ENCODE measurements at places on chromosomes 4 and X.

DNA sequence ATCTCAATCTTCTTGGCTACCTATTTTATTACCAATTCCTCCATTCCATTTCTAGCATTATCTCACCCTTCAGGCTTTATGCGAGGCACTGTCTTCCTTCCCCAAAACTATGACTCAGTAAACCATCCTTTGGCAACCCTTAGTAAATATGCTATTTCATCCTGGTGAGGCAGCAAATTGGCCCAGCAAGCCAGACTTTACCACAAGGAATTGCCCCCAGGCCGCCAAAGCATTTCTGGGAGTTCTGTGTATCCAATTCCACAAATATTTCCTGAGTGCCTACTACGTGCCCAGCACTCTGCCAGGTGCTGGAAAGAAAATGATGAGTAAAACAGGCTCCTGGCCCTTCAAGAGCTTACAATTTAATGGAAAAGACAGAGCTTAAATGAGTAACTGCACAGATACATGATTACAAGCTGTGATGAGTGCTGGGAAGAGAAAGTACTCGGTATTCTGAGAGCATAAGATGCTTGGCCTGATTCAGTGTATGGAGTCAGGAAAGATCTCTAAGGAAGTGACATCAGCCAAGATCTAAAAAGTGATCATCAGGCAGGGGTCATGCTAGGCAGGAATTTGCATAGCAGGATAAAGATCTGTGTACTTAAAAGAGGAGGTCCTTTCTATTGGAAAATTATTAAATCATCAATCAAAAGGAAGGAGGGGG, 193.8 kb downstream of the ADAMTS3 start:
- DNase-seq: peak; percentile 68

DNA sequence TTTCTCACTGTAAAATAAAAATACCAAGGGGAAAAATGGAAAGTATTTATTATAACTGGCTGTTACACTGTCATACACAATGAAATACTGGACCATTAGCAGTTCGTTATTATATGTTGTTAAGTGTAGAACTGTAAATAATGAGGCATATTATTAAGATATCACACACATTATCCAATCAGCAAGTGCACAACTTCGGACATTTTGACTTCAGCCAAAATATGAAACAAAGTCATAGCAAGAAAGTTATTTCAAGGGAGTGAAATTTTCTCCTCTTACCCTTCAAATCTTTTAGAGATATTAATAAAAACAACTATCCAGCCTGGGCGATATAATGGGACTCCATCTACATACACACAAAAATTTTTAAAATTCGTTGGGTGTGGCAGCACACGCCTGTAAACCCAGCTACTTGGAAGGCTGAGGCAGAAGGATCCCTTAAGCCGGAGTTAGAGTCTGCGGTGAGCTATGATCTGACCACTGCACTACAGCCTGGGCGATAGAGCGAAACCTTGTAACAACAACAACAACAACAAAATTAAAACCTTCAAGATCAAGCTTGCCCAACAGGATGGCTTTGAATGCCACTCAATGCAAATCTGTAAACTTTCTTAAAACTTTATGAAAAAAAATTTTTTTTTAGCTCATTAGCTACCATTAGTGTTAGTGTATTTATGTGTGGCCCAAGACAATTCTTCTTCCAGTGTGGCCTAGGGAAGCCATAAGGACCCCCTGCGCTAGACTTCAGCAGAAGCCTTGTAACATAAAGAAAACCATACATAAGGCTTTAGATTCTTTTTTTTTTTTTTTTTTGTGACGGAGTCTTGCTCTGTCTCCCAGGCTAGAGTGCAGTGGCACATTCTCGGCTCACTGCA, 1.3 kb upstream of the CISD2 start:
- DNase-seq: no peak

- DNase-seq: peak; percentile 38
Observed at GRCh38 chrX:85963736-85964135, 83.6 kb downstream of the CHM start.

- no peak for DNase-seq
Observed at GRCh38 chrX:7220121-7220520, 72.2 kb upstream of the PUDP start.

DNA sequence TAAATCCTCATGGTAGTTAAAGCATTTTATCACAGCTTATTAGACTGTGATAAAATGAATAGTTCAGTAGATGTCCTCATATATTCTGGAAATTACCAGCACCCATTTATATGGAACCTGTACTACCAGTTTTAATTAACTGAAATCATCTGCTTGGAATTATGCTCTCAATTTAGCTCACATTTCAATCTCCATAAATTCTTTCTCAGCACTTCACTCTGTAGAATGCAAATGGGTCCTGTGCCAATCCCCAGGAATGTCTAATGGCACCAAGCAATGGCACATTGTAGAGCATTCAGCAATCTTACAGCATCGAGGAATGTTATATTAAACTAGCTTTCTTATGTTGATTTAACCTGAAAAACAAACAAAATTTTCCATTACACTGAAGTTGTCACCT, 355.1 kb downstream of the PDHA2 start:
- DNase-seq: no peak

- DNase-seq: no peak
Observed at GRCh38 chr4:72311291-72311690, 257.7 kb downstream of the ADAMTS3 start.

DNA sequence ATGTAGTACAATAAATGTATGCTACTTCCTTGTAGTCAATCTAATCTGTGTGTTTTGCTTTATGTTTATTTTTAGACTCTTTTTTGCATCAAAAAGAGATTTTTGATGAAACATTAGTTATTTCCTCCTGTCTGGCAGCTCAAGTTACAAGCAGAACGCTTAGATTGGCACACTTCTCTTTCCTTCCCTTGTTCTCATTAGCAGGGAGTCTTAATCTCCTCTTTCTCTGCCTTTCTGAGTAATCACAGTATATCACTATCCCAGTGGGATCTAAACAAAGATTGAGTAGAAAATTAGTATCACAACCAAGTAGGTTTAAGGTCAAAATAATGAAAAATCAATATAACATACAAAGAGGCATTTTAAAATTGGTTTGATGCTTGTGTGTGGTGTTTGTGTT, 1192.6 kb downstream of the C4orf33 start:
- no peak for DNase-seq

DNA sequence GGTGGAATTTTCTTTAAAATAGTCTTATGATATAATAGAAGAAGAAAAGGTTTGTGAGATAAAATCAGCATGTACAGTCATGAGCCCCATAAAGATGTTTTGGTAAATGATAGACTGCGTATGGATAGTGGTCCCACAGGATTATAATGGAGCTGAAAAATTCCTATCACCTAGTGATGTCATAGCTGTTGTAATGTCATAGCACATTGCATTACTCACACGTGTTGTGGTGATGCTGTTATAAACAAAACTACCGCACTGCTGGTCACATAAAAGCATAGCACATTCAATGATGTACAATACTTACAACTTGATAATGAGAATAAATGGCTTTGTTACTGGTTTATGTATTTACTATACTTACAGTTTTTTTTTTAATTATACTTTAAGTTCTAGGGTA, 715.2 kb upstream of the HTR2C start:
- no peak for DNase-seq
